ENCODE measurements at places on chromosomes 12 and 14. TPM values are rescaled to one million over a fixed set of nuclear protein-coding genes. Genes with fewer than 3 reads are reported as not detected.

The ADCY6 gene
- polyA plus RNA-seq: 94.3 TPM

The KIF26A gene
- 6.4 TPM for polyA plus RNA-seq

The SLC5A8 gene
- 33.1 TPM for polyA plus RNA-seq

The DDN gene
- 65.9 TPM for polyA plus RNA-seq

The MAPKAPK5 gene
- polyA plus RNA-seq: 68.8 TPM

The CD163L1 gene
- polyA plus RNA-seq: 2.2 TPM

The CCDC196 gene
- 0.38 TPM for polyA plus RNA-seq

The OGFOD2 gene
- polyA plus RNA-seq: 14.5 TPM

The CLEC7A gene
- 2.8 TPM for polyA plus RNA-seq

The PCK2 gene
- 35.8 TPM for polyA plus RNA-seq

The ASPG gene
- 12.3 TPM for polyA plus RNA-seq

DNA sequence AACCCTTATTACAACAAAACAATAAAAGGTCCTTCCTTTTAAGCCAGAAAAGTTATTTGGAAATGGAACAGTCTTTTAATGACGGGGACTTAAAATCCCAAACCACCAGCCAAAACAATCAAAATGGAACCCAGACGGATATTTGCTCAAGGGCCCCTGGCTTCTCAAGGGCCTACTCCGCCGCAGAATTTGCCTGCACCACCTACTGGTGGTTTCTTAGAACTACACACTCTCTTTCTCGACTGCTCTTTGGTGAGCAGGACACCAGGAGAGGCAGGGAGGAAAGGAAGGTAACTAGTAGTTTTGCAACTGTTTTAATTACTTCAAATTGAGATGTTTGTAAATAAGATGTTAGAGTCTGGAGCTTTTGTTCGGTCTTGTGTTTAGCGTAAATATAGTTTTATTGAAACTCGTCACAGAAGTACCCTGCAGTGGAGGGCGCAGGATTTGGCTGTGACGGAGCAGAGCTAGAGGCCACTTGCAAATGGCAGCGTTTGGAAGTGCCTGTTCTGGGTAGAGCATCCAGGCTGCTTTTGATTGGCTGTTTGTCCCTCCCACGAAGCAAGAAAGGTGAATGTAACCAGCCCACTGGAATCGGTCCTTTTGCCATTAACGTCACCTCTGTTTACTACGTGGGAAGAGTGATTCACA lies 238.5 kb downstream of the CACNA1C start:
- DNase-seq: no peak

GRCh38 chr14:100733152-100733850 lies 6.6 kb downstream of the DLK1 start:
- no peak for DNase-seq

GRCh38 chr12:20398686-20399085 lies 30.3 kb downstream of the PDE3A start:
- no peak for DNase-seq

- DNase-seq: no peak
These were observed 18.7 kb downstream of the FOXG1 start for GRCh38 chr14:28785096-28785952.

DNA sequence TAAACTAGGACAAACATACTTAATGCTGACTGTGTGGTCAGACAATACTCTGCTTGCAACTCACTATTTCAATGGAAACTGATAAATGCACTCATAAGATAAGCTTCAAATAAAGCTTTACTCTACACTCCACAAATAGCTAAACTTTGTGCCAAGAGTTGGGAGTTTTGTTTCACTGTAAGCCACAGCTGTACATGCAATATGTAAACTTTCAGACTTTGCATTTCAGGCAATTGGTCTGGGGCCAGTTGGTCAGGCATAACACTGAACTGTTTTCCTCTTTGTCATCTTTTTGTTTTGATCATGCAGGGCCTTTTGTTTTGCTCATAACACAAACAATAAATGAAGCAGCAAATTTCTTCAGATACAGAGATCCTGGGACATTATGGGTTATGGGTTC lies 426.2 kb downstream of the IPO8 start:
- DNase-seq: no peak

DNA sequence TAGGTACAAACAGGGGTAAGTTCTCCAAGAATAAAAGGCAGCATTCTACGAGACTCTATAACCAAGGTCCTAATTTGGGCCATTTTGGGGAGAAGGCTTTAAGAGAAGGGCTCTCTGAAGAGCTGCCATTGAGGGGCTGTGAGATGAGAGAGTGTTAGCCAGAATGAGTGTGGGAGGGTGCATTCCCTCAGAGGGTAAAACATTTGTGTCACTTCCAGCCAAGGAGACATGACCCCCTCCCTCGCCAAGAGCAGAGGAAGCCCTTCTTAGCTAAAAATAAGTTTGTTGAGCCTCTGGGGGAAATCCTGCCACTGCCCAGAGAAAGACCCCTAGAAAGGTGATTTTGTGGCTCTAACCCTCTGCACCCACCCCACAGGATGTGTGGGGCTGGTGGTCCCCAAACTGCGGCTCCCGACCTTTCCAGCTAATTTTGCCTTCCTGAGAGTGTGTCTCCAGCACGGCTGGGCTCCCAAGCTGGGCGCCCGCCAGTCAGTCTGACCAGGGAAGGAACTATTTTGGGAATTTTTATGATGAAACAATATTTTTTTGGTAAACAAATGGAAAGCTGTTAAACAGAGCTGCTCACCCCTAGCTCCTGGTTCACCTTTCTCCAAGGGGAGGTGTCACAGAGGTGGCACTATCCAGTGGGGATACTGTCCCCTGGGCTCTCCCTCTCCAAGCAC lies 65.9 kb upstream of the JDP2 start:
- no peak for DNase-seq

DNA sequence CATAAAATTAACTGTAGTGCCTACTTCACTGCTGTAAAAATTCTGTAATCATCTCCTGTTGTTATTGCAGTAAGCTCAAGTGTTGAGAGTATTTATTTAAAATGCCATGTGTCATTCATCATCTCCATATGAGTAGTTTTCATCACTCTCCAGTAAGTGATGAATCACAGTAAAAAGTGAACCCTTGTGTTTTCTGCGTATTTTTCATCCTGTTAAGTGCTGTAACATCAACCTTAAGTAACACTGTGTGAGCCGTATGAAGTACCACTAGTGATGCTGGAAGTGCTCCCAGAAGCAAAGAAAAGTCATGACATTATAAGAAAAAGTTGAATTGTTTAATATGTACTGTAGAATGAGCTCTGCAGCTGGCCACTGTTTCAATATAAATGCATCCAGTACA lies 55.4 kb downstream of the SLCO1B3 start:
- no peak for DNase-seq

DNA sequence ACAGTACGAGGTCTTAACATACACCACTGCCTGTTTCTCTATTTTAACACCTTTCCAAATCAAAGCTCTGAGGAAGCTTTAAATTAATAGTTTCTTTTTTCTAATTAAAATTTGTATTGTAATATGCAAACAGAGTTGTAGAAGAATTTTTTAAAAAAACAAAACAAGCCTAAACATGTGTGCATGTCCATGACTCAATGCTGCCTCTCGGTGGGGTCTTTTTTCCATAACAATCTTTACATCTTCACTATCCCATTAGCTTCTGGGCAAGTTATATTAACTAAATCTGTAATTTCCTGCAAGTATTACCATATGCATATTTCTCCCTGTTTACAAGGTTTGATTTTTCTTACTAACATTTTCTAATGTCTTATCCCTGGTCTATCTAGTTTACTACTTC lies 143.9 kb upstream of the NAV3 start:
- no peak for DNase-seq

GRCh38 chr14:102371361-102371760 lies 8.6 kb downstream of the TECPR2 start:
- DNase-seq: no peak

GRCh38 chr14:103085106-103086091 lies 1.4 kb downstream of the LBHD2 start:
- no peak for DNase-seq

Measured in left kidney (tissue), 8 donors.